ENCODE measurements at places on chromosomes 5 and 9.

DNA sequence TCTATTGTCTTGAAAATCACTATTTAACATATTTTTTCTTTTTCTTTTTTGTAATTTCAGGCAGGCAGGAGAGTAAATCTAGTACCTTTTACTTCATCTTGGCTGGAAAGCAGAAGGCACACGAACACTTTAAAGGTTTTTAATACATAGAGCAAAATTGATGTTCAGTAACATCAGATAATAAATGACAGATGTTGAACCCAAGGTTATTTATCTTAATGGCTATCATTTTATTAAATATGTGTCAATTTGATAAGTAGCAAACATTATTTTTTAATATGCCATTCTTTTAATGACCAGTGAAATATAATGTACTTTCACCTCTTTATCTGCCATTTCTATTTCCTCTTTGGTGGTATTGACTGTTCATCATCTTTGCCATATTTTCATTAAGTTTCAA lies 381.2 kb downstream of the ARHGEF28 start:
- DNase-seq = no peak

GRCh38 chr5:141483902-141484301 lies 928 bp upstream of the PCDHGC4 start:
- no peak for DNase-seq

- DNase-seq = no peak
These were observed 25.1 kb downstream of the IL7R start for GRCh38 chr5:35881758-35882157.

DNA sequence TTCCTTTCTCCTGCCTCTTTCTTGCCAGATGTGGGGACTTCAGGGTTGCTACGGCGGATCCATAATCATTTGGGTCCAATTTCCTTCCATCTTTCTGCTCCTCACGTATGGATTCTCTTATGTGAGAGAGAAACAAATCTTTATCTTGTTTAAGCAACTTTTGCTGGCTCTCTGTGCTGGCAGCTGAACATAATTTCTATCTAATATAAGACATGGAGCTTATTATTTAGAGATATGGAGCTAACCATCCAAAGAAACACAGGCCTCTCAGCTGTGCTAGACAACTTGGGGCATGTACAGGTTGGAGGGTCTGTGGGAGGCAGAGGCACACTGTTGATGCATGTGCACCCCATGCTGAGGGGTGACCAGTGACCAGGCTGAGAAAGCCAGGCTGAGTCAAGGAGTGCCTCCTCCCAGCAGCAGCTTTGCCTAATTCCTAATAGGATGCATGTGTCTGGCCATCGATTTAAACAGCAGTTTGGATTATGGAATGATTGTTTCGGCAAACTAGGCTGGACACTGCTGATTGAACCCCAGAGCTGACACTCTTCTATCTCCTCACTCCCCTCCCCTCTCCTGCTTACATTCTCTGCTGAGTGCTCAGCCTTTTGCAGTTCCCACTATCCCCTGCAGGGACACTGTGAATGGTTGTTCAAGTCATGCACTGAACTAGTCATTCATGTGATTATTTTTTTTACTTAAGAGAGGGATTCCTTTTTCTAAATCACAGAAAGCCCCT lies 195.8 kb downstream of the ERCC6L2 start:
- DNase-seq = no peak

GRCh38 chr9:136587944-136588662 lies 42.3 kb upstream of the NOTCH1 start:
- no peak for DNase-seq

DNA sequence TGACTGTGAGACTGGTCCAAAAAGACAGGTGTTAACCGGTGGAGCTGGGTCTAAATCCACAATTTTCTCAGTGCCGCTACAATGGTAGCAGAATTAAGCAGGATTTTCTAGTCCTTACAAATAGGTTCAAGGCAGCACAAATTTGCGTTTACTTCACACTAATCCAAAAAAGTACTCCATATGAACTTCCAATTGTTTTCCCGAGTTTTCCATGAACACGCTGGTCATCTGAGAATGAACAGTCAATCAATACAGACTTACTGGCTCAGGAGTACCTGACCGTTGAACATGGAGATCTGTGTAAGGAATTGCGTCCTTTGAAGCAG lies 709 bp downstream of the SLC35D2 start:
- no peak for DNase-seq

- DNase-seq = no peak
These were observed 21.1 kb upstream of the LVRN start for GRCh38 chr5:115941051-115941675.

DNA sequence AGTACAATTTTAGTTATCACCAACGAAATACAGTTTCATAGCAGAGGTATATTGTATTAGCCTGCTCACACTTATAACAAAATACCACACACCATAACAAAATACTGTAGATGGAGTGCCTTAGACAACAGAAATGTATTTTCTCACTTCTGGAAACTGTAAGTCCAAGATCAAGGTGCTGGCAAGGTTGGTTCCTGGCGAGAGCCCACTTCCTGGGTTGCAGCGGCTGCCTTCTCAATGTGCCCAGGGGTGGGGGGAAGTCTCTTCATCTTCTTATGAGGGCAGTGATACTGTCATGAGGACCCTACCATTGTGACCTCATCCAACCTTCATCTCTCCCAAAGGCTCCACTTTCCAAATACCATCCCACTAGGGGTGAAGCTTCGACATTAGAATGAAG lies 30.5 kb upstream of the GADD45G start:
- DNase-seq = no peak

GRCh38 chr9:121968056-121968455 lies 125.1 kb downstream of the TTLL11 start:
- no peak for DNase-seq

GRCh38 chr5:160171666-160172065 lies 52.4 kb upstream of the PWWP2A start:
- no peak for DNase-seq

GRCh38 chr5:93247105-93247504 lies 333.9 kb downstream of the NR2F1-AS1 start:
- DNase-seq = no peak

DNA sequence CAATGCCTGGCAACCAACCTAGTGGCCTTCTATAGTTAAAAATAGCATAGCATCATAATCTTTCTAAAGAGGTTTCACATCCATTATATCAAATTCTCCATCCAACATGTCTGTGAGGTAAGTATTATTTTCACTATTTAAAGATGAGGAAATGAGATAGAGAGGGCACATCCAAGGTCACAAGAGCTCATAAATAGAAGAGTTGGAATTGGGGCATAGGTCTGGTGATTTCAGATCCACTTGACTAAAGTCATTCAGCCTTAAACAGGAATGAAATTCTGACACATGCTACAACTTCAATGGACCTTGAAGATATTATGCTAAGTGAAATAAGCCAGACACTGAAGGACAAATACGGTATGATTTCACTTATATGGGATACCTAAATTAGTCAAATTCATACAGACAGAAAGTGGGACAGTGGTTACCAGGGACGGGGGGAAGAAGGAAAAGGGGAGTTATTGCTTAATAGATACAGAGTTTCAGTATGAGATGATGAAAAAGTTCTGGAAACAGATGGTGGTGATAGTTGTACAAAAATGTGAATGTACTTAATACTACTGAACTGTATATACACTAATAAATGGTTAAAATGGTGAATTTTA lies 259.6 kb upstream of the NR4A3 start:
- no peak for DNase-seq

GRCh38 chr5:139512786-139513390 lies 30.3 kb upstream of the STING1 start:
- DNase-seq = no peak

DNA sequence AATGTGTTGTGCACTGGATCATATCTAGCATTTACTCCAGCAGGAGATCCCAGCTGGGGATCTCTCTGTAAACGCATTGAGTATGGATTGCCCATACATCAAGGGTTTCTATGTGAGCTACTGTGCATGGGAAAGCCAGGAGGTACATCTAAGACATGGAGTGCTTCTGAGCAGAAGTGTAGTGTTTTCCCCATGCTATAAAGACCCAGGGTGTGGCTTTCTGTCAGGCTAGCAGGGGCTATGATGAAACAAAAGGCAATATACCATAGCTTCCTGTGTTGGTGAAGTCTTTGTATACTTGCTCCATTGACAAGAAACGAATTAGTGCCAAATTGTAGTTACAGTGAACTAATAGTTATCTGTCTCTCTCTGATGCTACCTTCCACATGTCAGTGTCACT lies 329.3 kb upstream of the TLE4 start:
- no peak for DNase-seq

- DNase-seq = no peak
These were observed 366.8 kb downstream of the FAM170A start for GRCh38 chr5:119996128-119996527.

DNA sequence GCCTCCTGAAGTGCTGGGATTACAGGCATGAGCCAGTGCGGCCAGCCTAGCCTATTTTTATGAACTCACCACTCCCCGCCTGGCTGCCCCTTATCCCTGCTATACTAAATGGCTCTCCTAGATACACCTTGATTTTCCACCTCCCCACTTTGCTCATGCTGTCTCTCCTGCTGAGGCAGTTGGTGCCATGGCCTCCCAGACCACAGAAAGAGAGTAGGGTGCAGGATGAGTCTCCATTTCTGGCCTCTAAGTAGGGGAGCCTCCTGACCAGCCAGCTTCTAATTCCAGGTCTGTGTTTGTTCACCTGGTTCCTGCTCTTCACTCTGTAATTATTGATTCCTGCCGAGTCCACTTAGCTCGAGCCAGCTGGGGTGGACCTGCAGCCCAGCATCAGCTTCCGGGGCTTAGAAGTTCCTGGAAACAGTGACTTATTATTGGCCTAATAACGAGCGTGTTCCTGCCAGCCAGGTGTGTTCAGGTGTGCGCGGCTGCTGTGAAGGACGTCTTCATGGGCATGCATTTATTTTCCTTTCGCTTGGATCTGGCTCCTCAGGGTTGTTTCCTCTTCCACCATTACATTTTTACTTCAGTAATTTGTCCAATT lies 34.0 kb downstream of the ZNF618 start:
- no peak for DNase-seq

GRCh38 chr5:83527722-83528438 lies 56.3 kb downstream of the VCAN start:
- no peak for DNase-seq

DNA sequence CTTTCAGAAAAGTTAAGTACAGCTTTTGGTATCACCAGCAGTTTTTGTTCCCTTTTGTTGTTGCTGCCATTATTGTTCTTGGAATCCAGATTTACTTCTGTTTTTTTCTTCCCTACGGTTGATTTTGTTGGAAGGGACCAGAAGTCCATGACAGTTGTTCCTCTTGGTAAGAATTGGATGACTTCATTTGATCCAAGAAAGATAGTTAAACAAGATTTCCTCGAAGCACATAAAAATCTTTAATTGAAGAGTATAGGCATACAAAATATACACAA lies 65.4 kb downstream of the CDC42SE2 start:
- no peak for DNase-seq

DNA sequence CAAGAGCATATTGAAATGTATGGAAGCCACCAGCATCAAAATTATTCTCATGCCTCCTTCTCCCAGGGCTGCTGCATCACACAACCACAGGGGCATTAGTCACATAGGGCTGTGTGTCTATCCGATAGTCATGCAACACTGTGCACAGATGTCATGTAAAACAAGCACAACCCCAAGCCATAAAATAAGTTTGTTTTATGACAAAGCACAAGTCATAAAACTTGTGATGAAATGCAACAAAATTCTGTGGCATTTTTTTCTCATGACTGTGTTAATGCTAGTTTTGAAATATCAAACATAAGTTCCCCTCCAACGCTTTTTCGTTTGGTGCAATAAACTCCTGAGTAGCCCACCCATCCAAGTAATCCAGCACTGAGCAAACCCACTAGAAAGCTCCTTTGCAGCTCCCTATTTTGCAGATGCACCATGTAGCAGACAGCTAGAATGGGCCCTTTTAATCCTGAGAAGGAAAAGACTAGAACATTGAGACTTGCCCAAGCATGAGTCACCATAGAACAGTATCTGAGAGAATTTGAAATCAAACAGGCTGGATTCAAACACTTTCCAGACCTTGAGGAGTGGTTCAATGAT lies 93.3 kb upstream of the ZNF366 start:
- DNase-seq = no peak

- DNase-seq = no peak
These were observed 3.3 kb upstream of the DMRT2 start for GRCh38 chr9:1046639-1047572.

DNA sequence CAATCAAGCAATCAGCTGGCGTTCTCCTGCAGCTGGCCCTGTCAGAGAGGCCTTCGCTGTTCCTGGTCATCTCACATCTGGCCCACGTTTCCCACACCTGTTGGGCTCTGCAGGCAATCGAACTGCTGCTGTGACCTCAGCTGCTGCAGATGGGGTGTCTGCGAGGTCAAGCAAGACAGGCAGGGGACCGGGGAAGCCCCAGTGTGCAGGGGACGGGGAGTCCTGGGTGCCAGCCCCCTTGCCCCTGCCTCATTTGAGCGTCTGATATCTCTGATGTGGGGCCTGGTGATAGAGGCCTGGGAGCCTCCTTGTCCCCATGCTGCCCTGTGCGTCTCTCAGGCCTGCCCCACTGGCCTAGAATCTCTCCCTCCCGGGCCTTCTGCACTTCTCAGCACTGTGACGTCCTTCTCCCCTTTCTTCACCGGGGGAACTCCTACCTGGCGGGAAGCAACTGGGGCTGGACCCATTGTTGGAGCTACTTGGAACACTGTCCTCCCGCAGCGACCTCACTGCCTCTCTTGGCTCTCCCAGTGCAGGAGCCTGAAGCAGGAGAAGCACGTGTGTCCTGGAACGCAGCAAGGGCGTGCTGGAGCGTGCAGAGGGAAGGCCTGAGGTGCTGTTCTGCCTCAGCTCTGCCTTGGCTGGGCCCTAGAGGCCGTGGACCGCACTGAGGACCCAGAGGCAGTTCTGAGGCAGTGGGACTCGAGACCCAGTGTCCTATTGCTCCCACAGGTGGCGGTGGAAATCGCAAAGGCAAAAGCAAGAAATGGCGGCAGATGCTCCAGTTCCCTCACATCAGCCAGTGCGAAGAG lies 3.9 kb downstream of the GRK6 start:
- no peak for DNase-seq

- no peak for DNase-seq
These were observed 24.9 kb downstream of the VAV2 start for GRCh38 chr9:133967024-133967741.

GRCh38 chr5:158119961-158120723 lies 261.2 kb upstream of the CLINT1 start:
- no peak for DNase-seq

DNA sequence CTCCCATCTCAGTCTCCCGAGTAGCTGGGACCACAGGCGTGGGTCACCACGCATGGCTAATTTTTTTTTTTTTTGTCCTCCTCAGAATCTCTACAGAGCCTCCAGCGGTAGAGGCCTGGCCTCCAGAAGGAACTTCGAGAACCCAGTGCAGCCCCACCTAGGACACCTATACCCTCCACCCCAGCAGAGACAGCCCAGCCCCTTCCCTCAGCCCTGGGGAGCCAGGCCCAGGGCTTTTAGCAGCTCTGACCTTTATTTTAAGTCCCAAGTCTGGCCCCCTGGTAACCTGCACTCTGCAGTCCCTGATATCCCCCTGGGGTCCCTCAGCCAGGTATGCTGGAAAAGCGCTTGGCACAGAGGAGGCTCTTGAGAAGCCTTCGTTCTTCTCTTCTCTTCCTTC lies 5.2 kb downstream of the GLIPR2 start:
- DNase-seq = no peak

Data from cerebellum (tissue), 4 donors.